Activated CD4-positive, alpha-beta T cell treated with anti-CD3 and anti-CD28 coated beads, Interleukin-2, amount 50 U/mL, for 1 hour (primary cell): ENCODE measurements at places on chromosomes 4 and X.

GRCh38 chr4:125719987-125720386, 405.2 kb downstream of the FAT4 start:
- no peak for DNase-seq

DNA sequence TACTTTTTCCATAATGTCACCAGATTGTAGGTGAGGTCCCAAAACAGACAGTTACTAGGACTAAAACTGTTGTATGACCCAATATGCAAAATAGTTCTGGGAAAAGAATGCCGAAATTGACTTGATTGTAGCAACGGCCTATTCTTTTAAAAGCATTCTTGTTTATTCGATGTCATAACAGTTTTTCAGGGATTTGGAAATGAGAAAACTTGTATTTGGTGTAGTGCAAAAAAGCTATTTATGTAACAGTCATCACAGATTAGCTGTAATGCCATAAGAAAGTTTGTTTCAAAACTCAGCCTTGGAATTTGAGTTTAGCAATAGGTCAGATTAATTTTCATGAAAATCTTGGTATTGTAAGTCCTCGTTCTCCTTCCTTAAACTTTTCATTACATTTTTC, 69.2 kb upstream of the DIAPH2 start:
- DNase-seq: no peak

DNA sequence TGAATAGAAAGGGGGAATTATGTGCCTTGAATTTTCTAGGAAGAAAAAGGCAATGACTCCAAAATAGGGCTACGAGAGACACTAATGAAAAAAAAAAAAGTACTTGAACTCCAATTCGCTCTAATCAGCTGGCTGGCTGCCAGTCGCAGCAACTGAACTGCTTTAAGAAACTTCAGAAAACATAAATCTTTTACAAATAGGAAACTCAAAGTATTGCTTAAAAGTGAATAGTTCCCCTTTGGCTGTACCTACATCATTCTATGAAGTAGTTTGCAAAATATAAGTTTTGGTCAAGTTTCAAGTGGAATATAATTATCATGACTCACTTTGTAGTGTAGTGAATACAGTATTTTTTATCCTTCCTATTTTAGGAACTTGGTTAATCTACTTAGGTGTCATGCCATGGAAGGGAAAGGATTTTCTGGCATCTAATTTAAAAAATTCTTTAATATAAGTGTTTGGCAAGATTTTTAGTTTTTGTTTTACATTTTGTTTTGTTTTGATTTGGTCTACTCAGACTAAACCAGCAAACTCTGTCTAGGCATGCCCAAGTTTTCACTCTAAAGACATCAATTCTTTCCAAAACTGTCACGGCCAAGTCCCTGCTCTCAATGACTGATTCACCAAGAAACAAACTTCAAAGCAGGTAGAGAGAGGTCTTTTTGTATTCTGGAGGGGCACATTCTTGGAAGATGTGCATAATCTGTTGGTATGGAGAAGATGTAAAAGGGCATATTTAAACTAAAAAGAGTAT, 382.4 kb upstream of the GALNT7 start:
- no peak for DNase-seq

DNA sequence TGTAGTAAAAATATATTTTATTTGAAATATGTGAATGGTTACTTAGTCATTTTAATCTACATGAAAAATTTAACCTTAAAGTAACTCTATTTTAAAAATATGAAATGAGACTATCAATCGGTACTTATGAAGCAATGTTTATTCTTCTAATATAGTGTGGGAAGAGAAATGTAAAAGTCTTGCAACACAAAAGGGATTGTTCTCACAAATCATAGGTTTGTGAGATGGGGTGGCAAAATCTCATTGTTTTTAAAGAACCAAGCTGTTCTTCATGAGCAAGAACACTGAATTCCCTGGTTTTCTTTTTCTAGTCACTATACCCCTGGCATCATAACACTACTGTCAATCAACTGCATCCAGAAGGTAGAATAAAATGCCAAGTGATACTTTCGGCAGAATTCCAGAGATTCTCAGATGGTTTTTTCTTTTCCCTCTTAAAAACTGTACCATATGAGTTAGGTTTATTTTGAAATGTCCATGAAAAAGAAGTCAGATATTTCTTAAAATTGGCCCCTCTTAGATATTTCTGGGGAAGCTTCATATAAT, 52.2 kb downstream of the SNCA start:
- DNase-seq: no peak

DNA sequence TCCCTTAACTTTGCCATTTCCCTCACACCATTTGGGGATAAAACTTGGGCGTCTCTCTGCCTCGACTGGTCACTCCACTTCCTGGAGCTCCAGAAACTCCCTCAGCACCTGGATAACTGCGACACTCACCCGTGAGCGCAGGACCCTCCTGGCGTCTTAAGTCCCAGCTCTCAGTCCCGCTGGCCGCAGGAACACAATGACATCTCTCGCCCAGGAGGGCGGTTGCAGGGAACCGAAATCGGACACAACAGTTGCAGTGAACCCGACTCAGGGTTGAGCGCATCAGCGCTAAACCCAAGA, 370.9 kb upstream of the SMIM31 start:
- DNase-seq: no peak

DNA sequence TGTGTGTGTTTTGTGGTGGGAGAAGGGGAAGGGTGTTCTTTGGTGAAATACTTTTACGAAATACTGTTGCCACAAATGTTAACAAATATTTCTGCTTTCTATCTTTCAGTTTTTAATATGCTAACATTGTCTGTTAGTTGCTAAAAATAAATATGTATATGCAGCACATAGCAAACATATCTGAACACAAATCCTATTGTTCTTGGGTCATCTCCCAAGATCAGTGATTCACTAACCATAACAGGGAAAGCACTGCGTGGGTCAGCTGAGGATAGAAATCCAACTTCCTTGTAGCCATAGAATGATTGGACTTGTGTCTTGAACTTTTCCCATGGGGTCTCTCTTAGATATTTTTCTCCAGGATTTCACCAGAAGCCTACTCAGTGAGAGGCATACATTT, 250.3 kb upstream of the FAM47A start:
- no peak for DNase-seq

GRCh38 chr4:20684852-20685763, 15.2 kb upstream of the PACRGL start:
- DNase-seq: no peak

- DNase-seq: no peak
These were observed 175.3 kb upstream of the FGF13 start for GRCh38 chrX:138886769-138887168.

- DNase-seq: no peak
These were observed 118.7 kb downstream of the ENPP6 start for GRCh38 chr4:184099000-184099399.

DNA sequence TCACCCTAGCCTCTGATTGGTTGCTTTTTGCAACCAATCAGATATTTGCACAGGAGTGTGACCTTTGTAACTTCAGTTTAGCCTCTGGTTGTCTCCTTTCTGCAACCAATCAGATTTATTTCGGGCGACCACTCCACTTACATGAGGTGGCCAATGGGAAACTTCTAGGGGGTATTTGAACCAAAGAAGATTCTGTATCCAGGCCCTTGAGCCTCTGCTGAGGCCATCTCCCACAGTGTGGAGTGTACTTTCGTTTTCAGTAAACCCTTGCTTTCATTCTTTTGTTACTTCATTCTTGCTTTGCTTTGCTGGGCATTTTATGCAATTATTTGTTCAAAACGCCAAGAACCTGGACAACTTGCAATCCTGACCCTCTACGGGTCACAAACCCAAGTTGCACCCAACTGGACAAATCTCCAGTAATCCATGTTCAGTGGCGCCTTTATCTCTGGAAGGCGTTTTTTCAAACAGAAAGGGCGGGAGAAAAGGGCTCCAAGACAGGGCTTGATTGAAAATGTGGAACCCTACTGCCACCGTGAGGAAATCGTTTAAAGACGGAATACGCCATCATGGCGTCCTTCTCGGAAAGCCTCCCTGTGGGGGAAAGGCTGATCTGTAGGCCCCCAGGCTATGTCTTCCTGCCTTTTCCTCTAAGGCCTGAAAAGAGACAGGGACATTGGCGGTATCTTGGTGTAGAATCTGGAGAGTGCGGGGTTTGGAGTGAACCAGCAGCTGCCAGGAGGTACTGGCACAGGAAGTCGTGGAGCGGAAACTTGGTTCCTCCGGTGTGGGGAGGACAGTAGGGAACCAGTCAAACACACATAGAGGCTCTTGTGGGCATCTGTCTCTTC, 184.6 kb downstream of the OR13H1 start:
- DNase-seq: no peak

DNA sequence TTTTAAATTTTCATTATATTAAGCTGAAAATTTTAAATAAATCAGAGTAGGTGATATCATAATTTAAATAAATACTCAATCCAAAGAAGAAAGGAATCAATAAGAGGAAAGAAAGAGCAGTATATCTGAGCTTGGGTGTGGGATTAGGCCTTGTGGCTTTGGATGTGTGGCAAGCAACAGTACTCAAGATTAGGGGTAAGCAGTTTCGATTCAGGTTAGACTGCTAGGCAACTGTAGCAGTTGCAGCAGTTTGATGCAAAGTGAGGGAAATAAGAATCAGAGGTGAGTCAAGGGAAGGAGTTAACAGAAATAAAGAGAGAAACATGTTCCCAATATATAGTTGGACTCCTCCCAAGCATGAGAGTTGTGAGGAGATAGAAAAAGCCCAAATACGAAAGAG, 599.6 kb upstream of the KLHL4 start:
- DNase-seq: no peak

DNA sequence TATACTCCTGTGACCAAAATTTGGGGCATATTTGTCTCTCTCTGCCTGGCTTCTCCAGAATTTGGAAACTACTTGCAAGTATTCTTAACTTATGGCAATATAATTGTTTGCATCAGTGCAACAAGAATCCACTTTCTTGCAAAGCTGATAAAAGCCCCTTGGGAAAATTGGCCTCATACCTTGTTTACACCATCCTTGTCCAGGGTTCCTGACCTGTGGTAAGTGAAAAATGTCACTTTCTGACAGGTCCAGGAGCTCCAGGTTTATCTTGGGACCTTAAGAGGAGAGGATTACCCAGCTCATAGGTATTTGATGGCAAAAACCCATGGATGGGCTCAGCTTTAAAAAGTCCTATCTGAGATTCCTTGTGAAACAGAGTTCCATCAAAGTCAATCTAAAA, 29.3 kb upstream of the CXCL13 start:
- no peak for DNase-seq

- no peak for DNase-seq
These were observed 294.4 kb downstream of the GPAT3 start for GRCh38 chr4:83830138-83830888.

GRCh38 chrX:15853586-15854079, 980 bp downstream of the AP1S2 start:
- no peak for DNase-seq

DNA sequence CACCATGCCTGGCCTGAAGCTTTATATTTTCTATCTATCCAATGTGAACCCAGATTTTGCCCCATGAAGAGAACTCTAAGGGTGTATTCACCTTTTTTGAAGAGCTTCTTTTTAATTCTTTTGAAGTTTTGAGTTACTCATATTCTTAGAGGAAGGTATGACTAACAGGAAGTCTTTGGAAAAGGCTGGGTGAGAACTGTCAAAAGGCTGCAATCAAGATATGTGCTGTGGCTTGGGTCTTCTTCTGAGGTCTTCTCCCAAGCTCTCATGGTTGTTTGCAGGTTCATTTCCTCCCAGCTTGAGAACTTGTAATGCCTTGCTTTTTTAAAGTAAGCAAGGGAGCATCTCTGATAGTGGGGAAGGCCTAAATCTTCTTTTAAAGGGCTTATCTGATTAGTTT, 3.1 kb upstream of the C4orf17 start:
- DNase-seq: no peak

DNA sequence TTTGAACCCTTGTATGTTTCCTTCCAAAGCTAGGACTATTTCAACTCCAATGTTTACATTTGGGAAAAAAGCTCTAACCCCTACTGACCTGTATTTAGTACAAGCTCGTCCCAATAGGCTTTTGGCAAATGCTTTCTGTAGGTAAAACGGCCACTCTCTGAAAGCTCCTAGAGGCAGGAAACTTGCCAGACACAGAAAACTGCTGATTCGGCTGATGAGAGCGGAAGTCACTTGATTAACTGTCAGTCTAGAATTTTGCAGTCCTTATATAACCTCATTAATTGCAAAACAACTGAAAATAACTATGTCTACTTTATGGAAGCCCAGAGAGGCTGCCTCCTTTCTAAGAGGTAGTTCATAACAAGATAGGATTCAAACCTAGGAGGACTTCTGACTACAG, 108.1 kb downstream of the TSPAN7 start:
- DNase-seq: no peak

DNA sequence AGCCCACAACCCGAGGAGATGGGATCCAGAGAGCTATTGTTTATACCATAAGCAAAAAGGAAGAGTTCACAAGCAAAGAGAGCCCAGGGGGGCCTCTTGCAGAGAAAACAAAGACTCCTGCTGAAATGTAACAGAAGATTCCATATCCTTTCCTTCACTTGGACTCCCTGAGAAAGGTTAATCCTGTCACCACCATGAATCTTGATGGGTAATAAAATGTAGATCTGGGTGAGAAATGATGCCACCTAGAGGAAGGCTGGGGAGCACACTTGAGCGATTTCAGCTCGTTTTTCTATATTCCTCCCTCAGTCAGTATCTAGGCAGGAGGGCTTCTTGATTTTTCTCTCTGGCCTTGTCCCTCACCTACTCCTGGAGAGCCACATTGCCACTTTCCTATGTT, 10.2 kb upstream of the KCNE5 start:
- no peak for DNase-seq

GRCh38 chrX:118569676-118570075, 74.1 kb downstream of the DOCK11 start:
- DNase-seq: no peak

- no peak for DNase-seq
These were observed 69.6 kb downstream of the ENPP6 start for GRCh38 chr4:184147858-184148737.

DNA sequence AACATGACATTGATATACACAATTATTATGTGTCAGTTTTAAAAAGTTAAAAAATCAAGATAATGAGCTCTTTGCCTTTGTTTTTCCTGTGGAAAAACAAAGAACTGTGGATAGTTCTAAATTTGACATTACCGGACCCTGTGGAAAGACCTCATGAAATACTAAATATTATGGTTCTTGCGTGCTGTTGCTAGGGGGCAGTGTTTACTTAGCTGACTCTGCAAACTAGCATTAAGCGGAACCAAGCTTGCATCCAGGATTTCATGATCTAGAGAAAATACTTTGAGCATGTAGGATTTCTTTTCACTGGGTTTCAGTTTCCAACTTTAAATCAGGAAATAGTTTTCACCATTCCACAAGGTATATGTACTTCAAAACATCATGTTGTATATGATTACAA, 33.6 kb downstream of the CLCN4 start:
- DNase-seq: no peak

- no peak for DNase-seq
These were observed 152.4 kb upstream of the BMPR1B start for GRCh38 chr4:94605241-94605805.

- DNase-seq: no peak
These were observed 23.2 kb upstream of the TSPAN7 start for GRCh38 chrX:38538134-38538533.

DNA sequence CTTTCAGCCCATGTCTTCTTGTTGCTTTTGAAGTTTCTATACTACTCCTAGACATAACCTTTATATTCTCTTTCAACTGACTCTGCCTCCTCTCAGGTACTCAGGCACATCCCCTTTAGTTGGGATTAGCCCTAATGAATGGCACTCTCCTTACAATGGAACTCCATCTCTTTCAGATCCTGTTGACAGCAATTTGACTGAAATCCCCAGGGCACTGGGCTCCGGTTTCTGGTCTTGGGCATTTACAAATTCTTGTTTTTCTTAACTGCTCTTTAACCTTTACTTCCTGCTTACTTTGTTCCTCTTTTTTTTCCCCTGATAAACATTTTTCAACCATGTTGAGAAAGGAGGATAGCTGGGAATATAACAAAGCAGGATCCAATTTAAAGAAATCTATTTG, 68.9 kb downstream of the ENOX2 start:
- no peak for DNase-seq

GRCh38 chr4:55819634-55820033, at the start of gene EXOC1L:
Gene EXOC1L, plus strand, starts transcription at chr4:55819790. Its CDS starts 237 bp downstream, at chr4:55820027.
- DNase-seq: no peak
